ENCODE measurements at places on chromosomes 7 and 10.
A peak's percentile ranks its signal among the peaks of the same experiment; 100 is the strongest.

GRCh38 chr7:100823140-100823525 is 4.2 kb downstream of the EPHB4 start:
- DNase-seq, result no peak

DNA sequence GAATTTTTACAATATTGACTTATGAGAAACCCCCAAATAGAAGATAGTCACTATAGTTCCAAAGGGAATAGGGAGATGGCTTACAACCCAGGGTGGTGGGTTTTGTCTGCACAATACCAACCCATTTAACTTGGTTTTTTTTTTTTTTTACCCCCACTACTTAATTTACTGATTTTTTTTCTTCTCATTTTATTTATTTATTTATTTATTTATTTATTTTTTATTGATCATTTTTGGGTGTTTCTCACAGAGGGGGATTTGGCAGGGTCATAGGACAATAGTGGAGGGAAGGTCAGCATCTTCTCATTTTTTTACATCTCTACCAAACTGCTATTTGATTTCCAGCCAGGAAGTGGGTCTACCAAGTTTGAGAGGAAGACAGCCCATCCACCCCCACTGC is 77.9 kb downstream of the FAM204A start:
- DNase-seq, result no peak

DNA sequence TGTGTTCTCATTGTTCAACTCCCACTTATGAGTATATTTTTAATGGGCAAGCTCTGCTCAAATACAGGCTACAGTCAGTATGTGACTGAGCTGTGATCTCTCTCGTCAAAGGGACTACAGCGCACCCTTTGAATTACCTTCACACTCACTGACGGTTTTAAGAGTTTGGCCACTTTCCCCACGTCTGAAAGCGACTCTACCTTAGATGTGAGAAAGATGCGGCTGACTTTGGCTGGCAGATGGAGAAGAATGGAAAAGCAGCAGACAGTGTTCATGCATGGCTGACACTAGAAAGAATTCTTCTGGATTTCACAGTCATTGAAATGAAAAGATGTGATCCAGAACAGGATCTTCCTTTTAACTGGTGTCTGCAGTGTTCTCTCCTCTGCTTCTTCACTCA is 2.0 kb upstream of the ATRNL1 start:
- no peak for DNase-seq

GRCh38 chr10:13803566-13804554 is 217.1 kb downstream of the PRPF18 start:
- DNase-seq, result no peak

DNA sequence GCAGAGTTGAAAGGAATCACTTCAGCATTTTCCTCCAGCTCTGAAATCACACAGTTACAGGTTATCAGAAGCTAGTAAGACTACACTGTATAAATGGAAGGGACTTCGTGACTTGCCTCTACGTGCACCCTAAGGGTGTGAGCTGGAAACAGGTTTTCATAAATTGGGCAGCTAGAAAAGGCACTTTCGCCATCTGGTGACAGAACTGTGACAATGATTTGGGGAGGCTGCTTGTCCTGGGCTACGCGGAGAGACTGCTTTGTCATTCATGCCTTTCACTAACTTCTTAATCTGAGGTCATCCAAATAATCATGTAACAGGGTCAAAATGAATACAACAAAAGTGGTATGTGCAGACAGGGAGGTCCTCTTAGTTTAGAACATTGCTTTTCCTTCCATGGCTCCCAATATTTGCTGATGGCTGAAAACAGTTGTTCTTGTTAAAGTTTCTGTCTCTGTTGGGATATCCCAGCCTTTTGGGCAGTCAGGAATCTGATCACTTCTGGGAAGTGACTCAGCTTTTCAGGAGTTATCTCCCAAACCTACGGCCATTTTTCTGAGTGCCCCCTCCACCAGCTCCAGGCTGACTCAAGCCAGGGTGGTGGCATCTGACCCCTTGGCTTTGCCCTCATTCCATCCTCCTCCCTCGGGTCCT is 17.8 kb downstream of the VWC2 start:
- no peak for DNase-seq

DNA sequence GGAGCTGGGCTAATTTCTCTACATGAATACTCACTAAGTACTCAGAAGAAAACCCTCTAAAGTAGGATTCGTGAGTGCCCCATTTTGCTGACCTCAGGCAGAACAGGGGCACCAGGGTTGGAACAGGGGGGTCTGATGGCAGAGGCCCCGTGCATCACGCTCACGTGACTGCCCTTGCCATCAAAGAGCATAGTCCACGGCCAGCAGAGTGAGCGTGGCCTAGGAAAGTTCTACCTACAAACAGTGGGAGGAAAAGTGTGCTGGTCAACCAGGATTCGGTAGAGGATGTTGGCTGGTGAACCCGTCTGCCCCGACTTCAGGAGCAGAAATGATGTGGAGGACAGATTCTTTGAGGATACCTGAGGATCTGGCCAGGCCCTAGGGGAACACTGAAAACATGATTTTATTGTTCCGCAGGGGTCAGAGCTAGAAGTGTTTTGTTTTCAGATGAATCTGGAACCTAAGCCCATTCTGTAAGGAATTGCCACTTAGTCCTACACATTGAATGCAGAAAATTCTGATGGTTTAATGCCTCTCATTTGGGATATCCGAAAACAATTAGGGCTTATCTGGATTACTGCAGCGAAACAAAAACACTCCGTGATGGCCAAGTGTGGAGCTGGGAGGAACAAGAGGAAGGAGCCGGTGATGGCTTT is 138.8 kb upstream of the SHH start:
- no peak for DNase-seq

DNA sequence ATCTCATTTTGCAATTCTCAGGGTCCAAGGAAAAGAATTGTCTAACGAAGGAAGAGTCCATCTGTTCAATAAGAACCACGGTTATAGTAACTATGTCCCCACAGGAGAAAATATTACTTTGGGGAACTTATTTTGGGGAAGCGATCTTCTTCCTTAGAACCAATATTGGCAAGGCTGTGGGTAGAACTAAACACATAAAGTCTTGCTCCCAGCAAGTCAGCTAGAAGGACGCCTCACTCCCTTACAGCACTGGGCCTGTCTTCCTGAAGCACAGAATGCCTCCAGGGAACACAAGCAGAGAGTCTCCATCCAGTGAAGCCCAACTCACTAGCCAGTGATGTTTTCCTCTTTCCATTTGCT is 30.2 kb downstream of the C10orf71 start:
- DNase-seq, result no peak

DNA sequence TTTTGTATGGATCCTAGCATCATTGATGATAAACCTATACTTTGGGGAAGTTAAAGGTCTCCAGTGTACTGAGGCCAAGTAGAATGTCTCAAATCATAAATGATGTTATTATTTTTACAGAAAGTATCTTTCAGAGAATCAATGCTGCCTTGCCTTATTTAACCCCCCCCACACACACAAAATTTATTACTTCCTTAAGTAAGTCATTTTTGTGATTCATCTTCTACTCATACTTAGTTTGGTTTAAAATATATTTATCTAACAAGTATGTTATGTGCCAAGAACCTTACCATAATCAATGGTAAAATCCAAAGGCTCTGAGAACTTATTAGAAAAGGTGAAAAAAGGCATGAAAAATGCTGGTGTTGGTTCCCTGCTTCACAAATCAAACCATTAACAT is 18.8 kb upstream of the CLDN12 start:
- DNase-seq, result no peak

GRCh38 chr7:107614425-107614824 is 34.4 kb downstream of the BCAP29 start:
- no peak for DNase-seq

GRCh38 chr10:62917475-62918238 is 101.5 kb upstream of the EGR2 start:
- DNase-seq, result no peak

DNA sequence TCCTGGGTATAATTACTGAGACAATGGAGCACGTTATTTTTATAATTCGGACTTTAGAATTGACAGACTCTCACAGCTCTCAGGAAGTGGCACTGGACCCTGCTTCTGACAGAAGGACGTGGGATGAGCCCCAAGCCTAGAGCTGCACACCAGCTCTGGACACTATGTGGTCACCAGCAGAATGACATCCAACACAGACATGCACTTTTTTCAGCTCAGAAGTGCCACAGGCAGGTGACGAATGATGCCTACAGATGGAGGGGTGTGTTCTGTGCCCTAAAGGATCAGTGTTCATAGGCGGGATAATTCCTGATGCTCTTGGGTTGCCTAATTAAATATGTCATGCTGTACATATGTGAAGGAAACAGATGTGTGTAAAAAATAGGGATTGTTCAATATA is 87.9 kb downstream of the VIPR2 start:
- no peak for DNase-seq

DNA sequence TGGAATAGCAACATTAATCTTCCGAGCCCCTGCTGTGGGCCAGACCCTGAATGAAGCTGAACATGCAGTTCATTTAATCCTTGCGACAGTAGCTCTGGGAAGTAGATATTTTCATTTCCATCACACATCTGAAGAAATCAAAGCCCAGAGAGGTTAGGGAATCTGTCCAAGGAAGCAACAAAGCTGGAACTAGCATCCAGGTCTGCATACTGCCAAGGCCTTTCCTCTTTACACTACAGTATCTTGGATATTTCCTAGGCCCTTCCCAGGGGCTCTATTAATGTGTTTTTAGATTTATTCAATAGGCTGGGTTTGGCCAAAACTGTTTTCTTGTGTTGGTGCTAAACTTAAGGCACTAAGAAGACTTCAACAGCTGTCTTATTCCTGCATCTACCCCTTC is 48.1 kb downstream of the FAM13C start:
- DNase-seq, result no peak

GRCh38 chr7:133633055-133633454 is 380.2 kb downstream of the EXOC4 start:
- DNase-seq, result no peak

- no peak for DNase-seq
Observed at GRCh38 chr7:133698127-133698526, 429.0 kb upstream of the LRGUK start.

- no peak for DNase-seq
Observed at GRCh38 chr7:41700044-41700471, 2.8 kb downstream of the INHBA start.

DNA sequence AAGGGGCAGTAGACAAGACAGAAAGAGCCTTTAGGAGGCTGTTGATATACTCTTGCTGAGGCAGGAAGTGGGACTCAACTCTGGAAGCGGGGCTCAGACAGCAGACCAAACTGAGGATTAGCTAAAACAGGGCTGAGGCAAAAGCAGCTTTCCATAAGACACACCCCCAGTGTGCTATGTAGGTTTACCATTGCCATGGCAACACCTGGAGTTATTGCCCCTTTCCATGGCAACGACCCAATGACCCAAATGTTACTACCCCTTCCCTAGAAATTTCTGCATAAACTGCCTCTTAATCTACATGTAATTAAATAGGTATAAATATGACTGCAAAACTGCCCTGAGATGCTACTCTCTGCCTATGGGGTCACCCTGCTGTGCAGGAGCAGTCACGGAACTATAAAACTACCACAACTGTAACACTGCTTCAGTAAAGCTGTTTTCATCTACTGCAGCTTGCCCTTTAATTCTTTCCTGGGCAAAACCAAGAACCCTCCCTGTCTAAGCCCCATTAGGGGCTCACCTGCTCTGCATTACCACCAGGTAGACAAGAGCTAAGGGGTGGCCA is 348.4 kb upstream of the PODXL start:
- DNase-seq, result no peak

DNA sequence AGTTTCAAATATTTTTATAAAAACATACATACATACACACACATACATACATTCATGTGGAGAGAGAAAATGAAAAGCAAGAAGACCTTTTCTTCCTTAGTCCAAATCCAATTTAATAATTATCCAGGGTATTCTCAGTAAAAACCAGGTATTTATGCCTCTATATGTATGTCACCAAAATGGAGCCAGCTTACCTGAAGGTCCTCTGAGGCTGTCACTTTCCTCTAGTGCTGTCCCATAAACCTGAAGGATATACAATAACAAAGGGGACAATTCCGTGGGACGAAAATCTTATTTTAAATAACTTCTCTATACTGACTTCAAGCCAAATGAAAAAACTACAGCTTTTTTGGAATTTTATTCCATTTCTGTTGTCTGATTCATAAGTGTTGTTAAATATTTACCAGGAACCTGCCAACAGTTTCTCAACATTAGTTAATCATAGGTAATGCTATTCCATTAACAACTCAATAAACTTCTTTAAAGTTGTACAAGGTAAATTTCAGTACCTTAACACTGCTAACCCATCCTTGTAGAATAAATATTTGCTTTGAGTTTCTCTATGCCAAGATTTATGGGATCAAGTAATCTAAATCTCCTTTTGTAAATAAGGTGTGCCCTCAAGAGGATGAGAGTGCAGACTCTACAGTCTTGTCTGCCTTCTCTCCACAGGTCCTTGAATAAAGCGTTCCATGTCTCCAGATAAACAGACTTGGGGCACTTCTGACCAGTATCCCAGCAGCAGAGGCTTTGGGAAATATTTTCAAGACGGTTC is 260.3 kb downstream of the AHR start:
- DNase-seq, result no peak

DNA sequence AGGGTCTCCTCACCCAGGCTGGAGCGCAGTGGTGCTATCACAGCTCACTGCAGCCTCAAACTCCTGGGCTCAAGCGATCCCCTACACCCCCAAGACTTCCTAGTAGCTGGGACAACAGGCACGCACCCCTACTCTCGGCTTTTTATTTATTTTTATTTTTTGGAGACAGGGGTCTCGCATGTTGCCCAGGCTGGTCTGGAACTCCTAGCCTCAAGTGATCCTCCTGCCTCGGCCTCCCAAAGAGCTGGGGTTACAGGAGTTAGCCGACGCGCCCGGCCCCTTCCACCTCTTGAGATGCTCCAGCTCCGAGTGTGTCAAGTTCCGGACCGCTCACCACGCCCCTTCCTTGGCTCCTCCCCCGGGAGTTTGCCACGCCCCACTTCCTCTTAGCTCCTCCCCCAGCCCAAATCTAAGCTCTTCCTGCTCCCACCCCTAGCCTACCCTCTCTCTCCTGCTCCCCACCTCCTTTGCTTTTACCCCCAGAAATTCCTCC is 6.3 kb downstream of the NAT16 start:
- peak; percentile 60 for DNase-seq

- no peak for DNase-seq
Observed at GRCh38 chr7:42687211-42688055, 224.4 kb downstream of the C7orf25 start.

DNA sequence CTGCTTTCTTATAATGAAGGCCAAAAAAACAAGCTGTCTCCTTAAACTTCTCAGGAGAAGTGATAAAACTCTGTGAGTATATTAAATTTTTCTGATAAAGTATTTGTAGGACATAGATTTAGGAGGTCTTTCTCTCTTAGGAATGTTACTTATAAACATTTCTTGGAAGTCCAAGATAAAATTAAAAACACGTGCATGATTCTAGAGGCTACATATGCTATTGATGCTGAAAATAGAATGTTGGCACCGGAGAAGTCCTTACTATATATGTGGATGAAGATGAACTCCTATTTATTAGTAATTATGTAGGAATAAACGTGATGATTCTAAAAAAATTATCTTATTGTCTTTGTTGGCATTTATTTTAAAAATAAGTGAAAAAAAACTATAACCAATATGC is 241.3 kb upstream of the LRRTM3 start:
- no peak for DNase-seq

GRCh38 chr7:46610746-46611145 is 689.7 kb upstream of the IGFBP3 start:
- no peak for DNase-seq
